ENCODE measurements at places on chromosomes 2 and 18.

GRCh38 chr2:176158186-176158591, 1.1 kb downstream of the HOXD3 start:
- DNase-seq = no peak

- DNase-seq = no peak
These were observed 324.0 kb upstream of the UBE2E3 start for GRCh38 chr2:180656455-180656847.

GRCh38 chr2:3024401-3024935, 353.1 kb downstream of the EIPR1 start:
- no peak for DNase-seq

GRCh38 chr2:151808258-151809072, 19.8 kb downstream of the ARL5A start:
- no peak for DNase-seq

GRCh38 chr2:180742801-180743200, 237.6 kb upstream of the UBE2E3 start:
- DNase-seq = no peak

DNA sequence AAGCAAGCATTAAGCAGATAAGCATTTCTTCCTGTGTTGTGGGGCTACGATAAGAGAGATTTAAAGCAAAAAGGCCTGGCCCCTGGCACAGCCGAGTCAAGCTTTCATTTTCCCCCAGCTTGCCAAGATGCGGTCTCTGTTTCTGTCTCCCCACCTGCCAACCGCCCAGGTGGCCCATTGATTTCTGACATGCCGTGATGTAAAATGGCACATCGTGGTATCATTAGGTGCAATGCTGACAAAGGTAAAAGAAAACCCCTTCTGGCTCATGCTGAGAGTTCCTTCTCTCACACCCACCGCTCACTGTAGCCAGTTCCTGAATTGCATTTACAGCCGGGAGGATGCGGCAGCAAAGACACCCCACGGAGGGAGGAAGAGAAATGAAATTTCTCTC, 62.8 kb downstream of the BOD1L2 start:
- DNase-seq = no peak

- DNase-seq = no peak
These were observed 544.4 kb upstream of the TNP1 start for GRCh38 chr2:217404236-217404760.

DNA sequence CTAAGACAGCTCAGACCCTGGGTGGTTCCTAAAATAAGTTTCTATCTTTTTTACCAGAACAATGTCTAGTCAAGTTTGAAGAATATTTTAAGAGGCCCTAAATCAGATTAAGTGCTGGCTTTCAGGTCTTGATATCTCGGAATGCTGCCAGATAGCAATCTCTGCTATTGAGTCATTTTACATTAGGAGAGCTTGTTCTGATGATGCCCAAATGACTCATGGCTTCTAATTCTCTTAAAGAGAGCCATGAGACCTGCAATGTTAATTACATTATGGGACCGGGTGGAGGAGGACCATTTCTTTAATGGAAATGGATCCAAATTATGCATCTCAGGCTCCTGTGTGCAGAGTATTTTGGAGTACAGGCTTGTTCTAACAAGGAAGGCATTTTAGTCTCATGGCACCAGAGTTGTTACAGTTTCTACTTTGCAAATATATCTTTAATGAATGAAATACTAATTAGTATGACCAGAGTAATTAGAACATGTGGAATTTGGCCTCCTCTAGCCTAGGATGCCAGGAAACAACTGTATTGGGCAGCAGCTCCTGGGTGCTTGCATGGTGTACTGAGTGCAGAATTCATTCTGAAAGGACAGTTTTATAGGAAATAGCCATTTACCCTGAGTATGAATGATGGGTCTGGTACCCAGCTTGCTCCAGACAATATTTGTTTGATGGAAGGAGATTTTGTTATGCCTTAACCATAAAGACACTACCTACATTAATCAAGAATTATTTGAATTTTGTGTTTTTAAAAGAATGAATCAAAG, 94.0 kb upstream of the SULT1C3 start:
- DNase-seq = no peak
